A549 treated with GW870086 at 1 μM for 4 hours (cell line): ENCODE measurements at places on chromosomes 4 and X. TPM values are rescaled to one million over a fixed set of nuclear protein-coding genes. Genes with fewer than 3 reads are reported as not detected.

CSAG1 gene
- total RNA-seq: 0.17 to 0.45 TPM (median 0.26 TPM) in 4 of 5 replicates, not detected in the other

ZDHHC15 gene
- total RNA-seq: not detected in 5 replicates

TMEM185A gene
- 26.7 to 32.9 TPM (median 29.0 TPM) in 5 replicates for total RNA-seq

PPP4R3C gene
- total RNA-seq: not detected in 5 replicates

CPZ gene
- total RNA-seq: 0.17 to 0.25 TPM (median 0.20 TPM) in 4 of 5 replicates, not detected in the other

EXOSC9 gene
- total RNA-seq: 28.6 to 34.2 TPM (median 29.6 TPM) in 5 replicates
